ENCODE measurements at places on chromosomes 4 and X.

DNA sequence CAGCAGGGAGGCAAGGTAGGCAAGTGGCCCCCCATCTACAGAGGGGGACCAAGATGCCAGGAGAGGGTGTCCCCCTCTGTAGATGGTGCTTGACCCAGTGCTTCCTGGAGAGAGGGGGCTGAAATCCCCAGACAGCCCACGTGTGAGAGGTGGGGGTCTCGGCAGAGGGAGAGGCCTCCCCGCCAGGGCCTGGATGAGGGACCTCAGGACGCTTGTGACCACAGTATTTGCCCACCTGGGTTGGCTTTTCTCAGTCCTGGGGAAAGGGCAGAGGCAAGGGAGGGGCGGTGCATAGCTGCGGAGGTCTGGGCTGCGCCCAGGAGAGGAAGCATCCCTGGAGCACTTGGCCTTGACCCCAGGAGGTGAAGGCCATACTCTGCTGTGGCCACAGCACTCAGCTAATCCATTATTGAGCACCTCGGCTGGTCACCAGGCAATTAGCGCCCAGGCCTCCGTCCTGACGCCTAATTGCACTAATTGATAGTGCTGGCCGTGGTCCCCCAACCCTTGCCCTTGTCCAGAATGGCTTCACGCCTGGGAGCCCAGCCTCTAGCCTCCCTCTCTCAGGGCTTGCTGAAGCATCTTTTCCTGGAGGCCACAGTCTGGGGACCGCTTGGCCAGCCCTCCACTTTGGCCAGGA lies 30.7 kb downstream of the HMX1 start:
- no peak for DNase-seq

DNA sequence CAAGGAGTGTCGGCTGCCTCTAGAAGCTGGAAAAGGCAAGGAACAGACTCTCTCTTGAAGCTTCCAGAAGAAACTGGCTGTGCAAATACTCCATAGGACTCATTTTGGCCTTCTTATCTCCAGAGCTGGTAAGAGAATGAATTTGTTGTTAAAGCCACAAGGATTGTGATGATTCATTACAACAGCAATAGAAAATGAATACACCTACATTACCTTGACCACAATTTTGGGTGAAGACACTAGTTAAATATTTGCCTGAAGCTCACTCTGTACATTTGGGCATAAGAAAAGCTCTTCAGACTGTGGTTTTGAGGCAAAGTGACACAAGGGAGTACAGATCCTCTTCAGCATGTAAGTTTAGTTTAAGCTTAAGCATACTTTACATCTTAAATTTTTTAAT lies 134.5 kb upstream of the TLL1 start:
- no peak for DNase-seq

- DNase-seq: no peak
Observed at GRCh38 chr4:110620691-110621327, 2.1 kb downstream of the PITX2 start.

- DNase-seq: no peak
Observed at GRCh38 chrX:9786798-9787635, 788 bp downstream of the SHROOM2 start.

DNA sequence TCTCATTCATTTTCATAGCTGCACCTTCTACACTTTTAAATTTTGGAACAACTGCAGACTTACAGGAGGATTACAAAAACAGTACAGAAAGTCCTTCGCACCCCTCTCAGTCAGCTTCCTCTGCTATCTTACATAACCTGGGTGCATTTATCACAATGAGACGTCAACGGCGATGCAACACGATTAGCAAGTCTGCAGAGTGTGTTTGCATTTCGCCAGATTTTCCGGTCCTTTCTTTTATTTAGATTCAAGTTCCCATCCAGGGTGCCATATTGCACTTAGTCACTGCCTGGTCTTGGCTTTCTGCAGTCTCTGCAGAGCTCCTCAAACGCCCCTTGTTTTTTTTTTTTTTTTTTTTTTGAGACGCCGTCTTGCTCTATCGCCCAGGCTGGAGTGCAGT lies 85.9 kb downstream of the ASMT start:
- no peak for DNase-seq

DNA sequence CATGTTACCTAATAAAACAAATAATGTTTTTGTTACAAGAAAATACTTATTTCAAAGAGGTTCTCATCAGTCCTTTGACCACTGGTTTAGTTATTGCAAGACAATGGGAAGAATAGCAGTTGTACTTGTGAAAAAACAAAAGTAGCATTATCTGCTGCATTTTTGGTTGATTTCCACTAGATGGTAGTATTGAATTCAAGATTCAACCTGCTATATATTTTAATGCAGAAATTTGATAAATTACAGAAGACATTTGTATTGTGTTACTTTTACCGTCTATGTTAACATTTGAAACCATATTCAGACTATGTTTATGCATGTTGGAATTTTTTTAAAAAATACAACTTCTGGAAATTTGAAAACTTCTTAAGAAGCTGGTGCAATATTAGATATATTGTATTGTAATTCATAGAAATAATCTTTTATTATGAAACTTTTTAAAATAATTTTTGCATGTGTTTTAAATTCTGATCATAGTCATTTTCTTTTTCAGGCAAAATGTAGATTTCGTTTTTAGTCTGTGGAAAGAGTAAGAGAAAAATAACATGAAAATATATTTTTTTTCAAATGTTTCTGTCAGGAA lies 56.4 kb downstream of the SPCS3 start:
- DNase-seq: no peak

GRCh38 chr4:7424553-7425111 lies 10.1 kb downstream of the PSAPL1 start:
- no peak for DNase-seq

DNA sequence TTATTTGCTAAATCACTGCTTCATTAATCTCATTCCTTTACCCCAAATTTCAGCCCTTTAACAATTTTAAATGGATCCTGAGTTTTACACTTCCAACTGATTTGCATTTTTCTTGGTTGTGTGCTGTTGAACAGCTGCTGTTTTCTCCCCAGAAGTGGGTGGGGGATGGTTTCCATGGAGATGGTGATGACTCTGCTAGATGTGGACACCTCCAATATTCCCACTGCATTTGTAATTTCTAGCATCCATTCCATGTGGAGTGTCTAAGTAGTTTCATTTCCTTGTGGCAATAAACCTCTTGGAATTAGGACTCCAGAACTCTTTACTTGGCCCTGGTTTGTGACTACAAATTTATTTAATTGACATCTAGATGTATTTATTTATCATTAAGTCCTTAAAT lies 330.4 kb downstream of the GBA3 start:
- no peak for DNase-seq

DNA sequence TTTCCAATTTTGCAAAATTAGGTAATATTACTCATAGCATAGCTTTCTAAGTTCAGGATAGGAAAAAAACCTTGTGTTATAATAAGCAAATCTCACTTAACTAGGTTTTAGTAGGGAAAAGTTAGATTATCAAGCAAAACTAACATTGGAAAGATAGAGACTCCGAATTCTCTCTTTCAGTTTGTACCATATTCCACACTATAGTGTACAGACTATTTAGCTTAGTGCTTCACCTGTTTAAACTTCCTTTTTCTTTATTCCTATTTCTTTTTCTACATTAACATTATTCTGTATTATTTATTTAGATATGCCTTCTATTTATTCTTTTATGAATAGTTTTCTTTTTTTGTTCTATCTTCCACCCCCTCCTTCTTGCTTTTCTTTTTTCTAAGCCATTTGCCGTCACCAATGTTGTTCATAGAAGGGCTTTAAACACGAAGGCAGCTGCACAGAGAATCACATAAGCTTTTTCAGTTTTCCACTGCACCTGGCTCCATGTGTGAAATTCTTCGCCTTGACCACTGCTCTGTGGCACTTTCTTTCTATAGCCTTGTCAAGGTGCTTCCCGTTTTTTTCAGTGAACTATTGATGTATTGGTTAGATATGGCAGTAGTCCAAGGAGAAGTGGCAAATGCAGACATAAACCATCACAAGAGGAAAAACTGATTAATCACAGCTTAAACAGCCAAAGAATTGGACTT lies 8.5 kb downstream of the PCDH10 start:
- no peak for DNase-seq

DNA sequence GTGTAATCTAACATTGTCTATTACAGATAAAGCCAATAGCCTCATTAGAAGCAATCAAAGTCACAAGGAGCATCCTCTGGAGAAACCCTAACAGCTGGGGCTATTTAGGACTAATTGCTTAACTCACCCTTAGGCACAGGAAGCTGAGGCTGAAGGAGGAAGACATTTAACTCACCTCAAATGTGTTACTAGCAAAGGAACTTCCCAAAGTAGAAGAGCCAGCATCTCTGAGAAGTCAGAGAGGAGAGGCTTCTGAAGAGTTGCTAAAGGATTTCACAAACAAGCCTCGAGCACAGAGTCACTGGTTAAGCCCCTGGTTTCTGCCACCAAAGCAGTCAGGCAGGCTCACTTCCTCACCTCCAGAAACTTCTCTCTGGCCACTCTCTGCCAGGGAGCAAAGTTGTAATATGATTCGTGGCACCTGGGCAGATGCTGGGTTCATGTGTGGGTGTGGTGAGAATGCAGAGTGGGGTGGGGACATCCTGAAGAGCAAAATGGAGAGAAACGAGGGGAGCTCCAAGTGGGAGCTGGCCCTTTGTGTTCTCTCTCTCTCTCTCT lies 201.3 kb downstream of the HS6ST2 start:
- DNase-seq: no peak

GRCh38 chrX:155056877-155057792 lies 13.8 kb downstream of the CMC4 start:
- peak; percentile 28 for DNase-seq

DNA sequence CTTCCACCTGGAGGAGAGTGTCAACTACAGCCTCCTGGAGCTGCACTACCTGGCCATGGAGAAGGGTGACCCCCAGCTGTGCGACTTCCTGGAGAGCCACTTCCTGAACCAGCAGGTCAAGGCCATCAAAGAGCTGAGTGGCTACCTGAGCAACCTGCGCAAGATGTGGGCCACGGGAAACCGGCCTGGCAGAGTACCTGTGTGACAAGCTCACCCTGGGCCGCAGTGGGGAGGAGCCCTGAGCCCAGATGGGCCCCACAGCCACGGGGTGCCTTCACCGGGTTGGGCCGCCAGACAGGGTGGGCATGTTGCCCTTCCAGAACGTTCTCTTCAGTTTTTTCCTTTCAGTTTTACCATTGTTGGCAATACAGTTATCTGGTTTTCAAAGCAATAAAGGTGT lies 15.2 kb upstream of the FAM47A start:
- no peak for DNase-seq

DNA sequence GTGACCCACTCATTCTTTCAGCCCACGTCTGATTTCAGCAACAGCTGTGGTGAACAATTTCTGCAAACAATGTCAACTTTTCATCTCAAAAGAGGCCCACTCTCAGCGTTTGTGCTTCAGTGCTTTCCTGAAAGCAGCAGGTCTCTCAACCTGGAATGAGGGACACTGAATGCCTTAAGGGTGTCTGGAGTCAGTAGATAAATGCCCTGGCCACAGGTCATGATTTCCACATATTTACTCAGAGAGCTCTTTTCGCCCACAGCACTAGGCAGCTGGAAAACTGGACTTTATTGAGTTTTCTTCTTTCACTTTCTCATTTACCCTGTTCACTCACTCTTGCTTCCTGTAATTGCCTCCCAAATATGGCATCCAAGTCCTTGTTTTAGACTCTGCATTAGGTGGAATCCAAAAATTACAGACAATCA lies 52.8 kb downstream of the NPFFR2 start:
- no peak for DNase-seq

GRCh38 chr4:26670903-26671537 lies 87.1 kb downstream of the TBC1D19 start:
- no peak for DNase-seq

DNA sequence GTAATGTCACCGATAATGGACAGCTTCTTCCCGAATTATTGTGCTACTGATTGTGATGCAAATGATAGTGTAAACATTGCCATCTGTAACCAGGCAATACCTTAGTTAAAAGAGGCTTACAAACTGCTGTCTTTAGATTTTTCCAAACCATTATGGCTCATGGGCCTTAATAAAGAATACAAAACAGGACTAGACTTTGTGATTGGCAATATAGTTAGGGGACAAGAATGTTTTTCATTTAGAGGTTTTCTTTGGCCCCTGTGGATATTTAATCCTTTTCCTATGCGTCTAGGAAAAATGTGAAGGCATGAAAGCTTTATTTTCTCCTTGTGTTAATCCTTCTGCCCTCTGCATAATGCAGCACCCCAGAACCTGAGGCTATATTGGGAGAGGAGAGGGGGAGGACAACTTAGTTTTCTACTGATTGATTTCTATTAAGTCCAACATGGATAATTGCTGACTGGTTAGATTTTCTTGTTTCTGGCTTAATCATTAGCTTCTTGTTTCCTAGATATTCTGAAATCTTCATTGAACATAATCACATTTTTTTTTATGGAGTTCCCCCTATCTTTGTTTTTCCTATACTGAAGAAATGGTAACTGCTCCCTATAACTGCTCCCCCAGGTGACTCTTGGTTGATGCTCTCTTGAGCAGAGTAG lies 1.9 kb downstream of the PRPS1 start:
- DNase-seq: no peak

GRCh38 chr4:5553801-5554200 lies 154.6 kb downstream of the EVC2 start:
- DNase-seq: no peak

DNA sequence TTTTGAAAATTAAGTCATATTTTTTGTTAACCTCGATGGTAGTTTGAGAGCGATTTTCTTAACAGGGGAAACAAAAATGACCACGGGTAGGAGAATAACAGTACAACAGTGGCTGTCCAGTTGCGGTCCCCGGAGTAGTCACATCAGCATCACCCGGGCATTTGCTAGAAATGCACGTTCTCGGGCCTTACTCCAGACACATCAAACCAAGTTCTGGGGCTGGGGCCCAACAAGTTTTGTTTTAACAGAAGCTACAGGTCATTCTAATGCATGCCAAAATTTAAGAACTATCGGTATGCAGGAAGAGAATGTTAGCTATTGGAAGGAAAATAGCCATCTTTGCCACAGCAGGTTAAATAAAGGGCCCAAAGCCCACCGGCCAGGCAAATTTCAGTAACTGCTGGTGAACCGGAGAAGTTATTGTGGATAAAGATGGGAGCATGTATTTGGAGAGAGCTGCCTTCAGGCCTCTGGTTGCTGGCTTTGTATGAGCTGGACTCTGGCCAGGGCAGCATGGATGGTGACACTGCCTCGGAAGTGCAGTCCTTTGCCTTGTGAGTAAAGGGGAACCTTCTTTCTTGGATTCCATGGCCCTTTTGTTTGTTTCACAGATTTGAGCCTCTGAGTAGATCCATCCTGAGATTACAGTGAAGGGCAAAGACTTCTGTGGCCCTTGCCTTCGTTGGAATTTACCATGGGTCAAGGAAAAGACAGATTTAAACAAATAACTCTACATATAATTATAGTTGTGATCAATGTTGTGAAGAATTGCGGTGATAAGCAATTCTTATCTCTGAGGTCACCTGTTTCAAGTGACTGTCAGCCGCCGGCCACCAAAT lies 62.1 kb downstream of the TBC1D14 start:
- DNase-seq: no peak

DNA sequence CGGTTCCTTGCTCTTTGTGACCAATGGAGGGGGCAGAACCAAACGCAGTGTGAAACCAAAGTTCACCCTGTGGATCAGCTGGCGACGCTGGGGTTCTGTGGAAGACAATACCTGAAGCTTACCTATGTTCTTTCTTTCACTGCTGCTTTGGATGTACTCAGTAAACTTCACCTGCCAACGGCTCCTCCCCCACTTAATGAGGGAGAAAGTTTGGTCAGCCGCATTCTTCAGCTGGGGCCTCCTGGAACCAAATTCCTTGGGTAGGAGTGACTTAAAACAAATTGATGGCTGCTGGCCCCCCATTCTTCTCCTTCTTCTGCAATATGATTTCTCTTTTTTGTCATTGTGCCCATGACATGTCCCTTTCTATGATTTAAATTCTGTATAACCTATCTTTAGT lies 282.4 kb downstream of the ANK2 start:
- no peak for DNase-seq
